ENCODE measurements at places on chromosomes 5 and 9. TPM values are rescaled to one million over a fixed set of nuclear protein-coding genes. Genes with fewer than 3 reads are reported as not detected.

The SOWAHA gene
- 0.98 TPM for total RNA-seq

The OBP2B gene
- total RNA-seq: not detected

The DPM2 gene
- 37.7 TPM for total RNA-seq

GRCh38 chr5:78064941-78065472 lies 229.5 kb downstream of the AP3B1 start:
- peaks cover 14% of the 10 kb centered on the region for H3K4me1 ChIP-seq
- DNase-seq: no peak
- no peaks in the 10 kb centered on the region for H3K27me3 ChIP-seq
- peaks cover 30% of the 10 kb centered on the region for H3K36me3 ChIP-seq

The MAN1B1 gene
- 56.1 TPM for total RNA-seq

DNA sequence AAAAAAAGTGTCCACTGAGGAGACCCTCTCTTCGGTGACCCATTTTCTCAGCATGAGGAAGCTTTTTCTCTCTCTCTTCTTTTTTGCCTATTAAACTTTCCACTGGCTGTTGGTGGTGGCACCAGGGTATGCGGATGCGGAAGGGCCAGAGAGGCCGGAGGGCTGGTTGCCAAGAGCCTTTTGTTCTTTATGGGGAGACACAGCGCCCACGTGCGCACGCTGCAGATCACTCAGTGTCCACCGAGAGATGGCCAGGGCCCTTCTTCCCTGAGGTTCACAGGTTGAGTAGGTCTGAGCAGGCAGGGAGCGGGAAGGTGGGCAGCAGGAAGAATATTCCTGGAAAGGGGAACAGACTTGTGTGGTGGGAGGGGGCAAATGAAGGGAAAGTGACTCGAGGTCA lies 69.1 kb downstream of the STK10 start:
- H3K36me3 ChIP-seq: peaks cover 1% of the 10 kb centered on the region
- H3K27ac ChIP-seq: no peak overlapping the region
- no peak for DNase-seq
- no peak overlapping the region for H3K4me3 ChIP-seq
- H3K27me3 ChIP-seq: no peaks in the 10 kb centered on the region

- H3K36me3 ChIP-seq: no peaks in the 10 kb centered on the region
- peaks cover 1% of the 10 kb centered on the region for H3K4me1 ChIP-seq
- DNase-seq: no peak
- peaks cover 66% of the 10 kb centered on the region for H3K27me3 ChIP-seq
- no peak overlapping the region for H3K27ac ChIP-seq
Measured at GRCh38 chr5:154493274-154493673, 15.2 kb upstream of the HAND1 start.

DNA sequence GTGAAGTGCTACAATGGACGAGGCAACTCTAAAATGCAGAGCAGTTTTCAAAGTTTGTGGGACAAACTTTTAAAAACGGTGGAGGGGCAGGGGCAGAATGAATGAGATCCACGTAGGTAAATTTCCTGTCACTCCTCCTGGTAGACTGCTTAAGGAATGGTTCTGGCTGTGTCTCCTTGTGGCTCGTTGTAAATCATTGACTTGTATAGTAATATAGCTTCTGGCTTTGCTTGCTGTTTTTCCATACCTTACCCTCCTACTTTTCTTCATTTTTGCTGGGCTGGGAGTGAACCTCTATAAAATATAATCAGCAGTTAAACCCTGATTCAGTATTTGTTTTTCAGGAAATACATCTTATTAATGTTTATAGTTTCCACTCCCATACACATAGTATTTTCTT lies 235.7 kb downstream of the TUSC1 start:
- no peak for DNase-seq
- H3K36me3 ChIP-seq: no peaks in the 10 kb centered on the region
- H3K27ac ChIP-seq: no peak overlapping the region
- H3K4me1 ChIP-seq: peaks cover 2% of the 10 kb centered on the region
- H3K4me3 ChIP-seq: no peak overlapping the region
- no peaks in the 10 kb centered on the region for H3K27me3 ChIP-seq

The DDX4 gene
- total RNA-seq: not detected

The SLC27A4 gene
- total RNA-seq: 26.4 TPM

The CFAP157 gene
- 1.3 TPM for total RNA-seq

The PROB1 gene
- total RNA-seq: 2.2 TPM

GRCh38 chr5:38291355-38291754 lies 33.0 kb downstream of the EGFLAM start:
- no peak for DNase-seq
- no peak overlapping the region for H3K4me3 ChIP-seq
- H3K36me3 ChIP-seq: no peaks in the 10 kb centered on the region
- peaks cover 4% of the 10 kb centered on the region for H3K4me1 ChIP-seq
- H3K27me3 ChIP-seq: no peaks in the 10 kb centered on the region
- no peak overlapping the region for H3K27ac ChIP-seq

DNA sequence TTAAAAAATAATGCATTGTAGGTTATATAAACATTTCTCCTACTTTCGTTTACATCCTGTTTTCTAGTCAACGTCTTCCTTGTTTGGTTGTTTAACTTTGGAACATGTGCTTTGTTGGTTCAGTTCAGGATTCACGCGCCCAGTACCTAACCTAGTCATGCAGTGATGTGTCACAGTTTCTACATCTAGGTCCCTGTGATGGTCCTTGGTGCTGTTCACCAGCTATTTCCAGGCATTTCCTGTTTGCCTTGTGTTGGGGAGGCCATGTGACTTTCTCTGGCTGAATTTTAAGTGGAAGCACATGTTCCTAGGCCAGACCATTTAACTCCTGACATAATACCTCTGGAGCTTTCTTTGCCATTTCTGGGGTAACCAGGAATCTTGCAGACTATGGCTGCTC lies 292.3 kb downstream of the SMARCA2 start:
- H3K4me3 ChIP-seq: no peak overlapping the region
- no peak overlapping the region for H3K27ac ChIP-seq
- no peak for DNase-seq

DNA sequence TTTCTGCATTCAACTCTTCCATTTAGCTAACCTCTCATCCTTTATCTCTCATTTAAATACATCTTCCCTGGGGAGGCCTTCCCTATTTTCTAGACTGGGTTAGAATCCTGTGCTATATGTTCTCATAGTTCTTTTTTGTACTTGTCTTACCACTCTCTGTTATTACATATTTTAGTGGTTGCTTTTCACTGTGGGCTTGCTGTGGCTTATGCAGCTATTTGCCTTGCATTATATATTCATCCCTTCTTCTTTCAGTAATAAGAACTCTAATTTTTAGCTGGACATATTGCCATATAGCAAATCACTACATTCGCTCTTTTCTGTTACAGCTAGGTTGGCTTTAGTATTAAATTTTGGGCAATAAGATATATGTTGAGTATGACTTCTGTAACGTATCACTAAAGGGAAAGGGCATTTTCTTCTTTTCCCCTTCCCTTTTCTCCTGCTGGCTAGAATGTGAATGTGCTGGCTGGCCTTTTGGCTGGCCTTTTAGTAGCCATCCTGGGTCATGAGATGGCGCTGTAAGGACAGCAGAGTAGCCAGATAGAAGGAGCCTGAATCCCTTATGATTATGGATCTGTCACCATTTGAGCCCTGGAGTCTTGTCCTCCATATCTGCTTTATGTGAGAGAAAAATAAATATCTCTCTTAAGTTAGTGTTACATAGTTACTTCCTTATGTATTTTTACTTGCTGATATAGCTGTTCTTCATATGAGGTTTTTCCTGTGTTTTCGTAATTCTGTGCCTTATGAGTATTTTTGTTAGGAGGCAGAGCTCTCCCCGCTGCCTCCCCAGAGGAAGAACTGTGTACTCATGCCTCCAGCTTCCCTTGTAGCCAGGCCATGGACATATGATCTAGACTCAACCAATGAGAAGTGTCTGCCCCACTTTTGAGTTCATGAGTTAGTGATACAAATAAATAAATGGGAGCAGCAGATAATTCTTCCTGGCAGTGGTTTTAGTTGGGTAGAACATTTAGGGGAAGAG lies 65.8 kb downstream of the NDUFAF2 start:
- H3K36me3 ChIP-seq: no peaks in the 10 kb centered on the region
- DNase-seq: no peak

- no peak overlapping the region for H3K4me3 ChIP-seq
- no peak overlapping the region for H3K27ac ChIP-seq
- peaks cover 5% of the 10 kb centered on the region for H3K36me3 ChIP-seq
Measured at GRCh38 chr9:6605202-6605601, 40.3 kb downstream of the GLDC start.

DNA sequence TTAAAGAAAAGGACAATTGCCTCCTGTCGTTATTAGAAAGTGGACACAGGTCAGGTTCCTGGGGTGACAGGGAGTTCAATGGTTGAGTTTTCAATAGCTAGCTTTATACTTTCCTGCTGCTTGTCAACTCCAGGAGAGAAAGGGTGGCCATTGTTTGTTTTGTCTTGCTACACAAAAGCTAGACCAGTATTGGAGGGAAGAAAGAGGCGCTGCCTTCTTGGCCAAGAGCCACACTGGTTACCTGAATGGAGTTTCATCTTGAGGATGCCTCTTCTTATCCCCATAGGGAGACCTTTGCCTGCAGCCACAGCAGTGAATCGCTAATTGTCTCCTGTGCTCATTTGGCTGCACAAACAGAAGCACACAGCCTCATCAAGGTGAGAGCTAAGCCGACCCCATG lies 279.4 kb upstream of the GRIA1 start:
- no peak overlapping the region for H3K4me3 ChIP-seq
- no peaks in the 10 kb centered on the region for H3K36me3 ChIP-seq
- H3K27ac ChIP-seq: no peak overlapping the region
- no peaks in the 10 kb centered on the region for H3K27me3 ChIP-seq

- H3K27me3 ChIP-seq: peaks cover 63% of the 10 kb centered on the region
- no peak overlapping the region for H3K27ac ChIP-seq
- peaks cover 8% of the 10 kb centered on the region for H3K4me1 ChIP-seq
- DNase-seq: no peak
- no peak overlapping the region for H3K4me3 ChIP-seq
Measured at GRCh38 chr9:108136656-108137055, 647.1 kb upstream of the KLF4 start.
